Esophagus squamous epithelium (tissue), 5 donors: ENCODE measurements at places on chromosomes 3 and 15.

DNA sequence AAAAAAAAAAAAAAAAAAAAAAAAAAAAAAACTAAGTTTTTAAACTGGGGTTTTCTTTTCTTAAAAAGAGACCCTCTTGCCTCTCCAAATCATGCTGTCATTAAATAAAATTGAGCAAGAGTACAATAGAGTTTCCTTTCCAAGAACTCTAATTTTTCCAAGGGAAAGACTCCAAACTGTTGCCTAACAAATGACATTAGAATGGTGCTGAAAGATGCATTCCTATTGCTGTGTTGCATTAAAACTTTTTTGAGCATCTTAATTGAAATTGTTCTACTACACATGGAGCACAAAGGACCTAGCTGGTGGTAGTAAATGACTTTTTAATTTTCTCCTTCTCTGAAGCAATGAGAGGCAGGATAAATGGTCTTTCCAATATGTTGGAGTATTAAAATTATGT is 469.1 kb upstream of the ARHGEF26 start:
- DNase-seq: no peak

- DNase-seq: no peak
Measured at GRCh38 chr3:156189927-156190326, 69.5 kb downstream of the KCNAB1 start.

DNA sequence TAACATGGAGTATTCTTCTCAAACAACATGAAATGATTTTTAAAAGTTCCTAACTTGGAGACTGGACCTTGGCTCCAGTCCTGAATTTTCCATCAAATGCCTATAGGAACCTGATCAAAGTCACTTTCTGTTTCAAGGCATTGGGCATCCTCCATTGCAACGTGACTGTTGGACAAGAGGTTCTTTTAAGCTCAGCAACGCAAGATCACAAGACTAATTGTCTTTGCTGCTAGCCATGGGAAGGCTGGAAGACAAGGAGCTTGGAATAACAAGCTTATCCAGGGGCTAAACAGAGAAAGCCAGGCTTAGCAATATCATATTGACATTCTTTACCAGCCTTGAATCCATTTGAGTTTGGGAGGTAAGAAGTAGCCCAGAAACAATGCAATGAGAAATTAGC is 48.3 kb downstream of the SST start:
- no peak for DNase-seq

GRCh38 chr3:183823963-183824362 is 1.4 kb downstream of the MAP6D1 start:
- DNase-seq: no peak

GRCh38 chr15:26805470-26805869 is 32.6 kb upstream of the GABRB3 start:
- DNase-seq: no peak

GRCh38 chr3:116707531-116707930 is 2.0 kb upstream of the TUSC7 start:
- DNase-seq: no peak

DNA sequence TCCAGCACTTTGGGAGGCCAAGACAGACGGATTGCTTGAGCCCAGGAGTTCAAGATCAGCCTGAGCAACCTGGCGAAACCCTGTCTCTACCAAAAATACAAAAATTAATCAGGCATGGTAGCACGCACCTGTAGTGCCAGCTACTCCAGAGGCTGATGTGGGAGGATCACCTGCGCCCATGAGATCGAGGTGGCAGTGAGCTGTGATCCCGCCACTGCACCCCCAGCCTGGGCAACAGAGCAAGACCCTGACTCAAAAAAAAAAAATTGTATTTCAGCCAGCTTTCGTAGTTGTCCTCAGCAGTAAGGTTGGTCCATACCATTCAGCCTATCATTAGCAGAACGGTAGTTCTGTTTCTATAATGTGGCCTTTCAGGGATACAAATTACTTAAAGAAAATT is 66.6 kb upstream of the FURIN start:
- no peak for DNase-seq

DNA sequence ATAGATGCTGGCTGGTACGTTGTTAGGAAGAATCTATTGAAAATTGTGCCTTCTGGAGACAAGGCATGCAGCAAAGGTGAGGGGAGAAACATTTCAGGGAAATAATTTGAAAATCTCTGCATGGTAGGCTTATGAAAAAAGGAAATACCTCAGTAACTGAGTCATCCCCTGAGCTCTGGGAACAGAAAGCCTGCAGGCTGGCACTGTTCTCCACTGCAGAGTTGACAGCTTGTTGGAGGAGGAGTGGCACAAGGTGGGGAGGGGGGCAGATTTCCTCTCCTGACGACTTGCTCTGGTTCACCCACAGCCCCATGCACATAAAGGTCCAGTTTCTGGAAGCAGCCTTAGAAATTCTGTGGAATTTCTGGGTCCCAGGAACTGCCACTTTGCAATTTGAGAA is 179.4 kb downstream of the ABHD5 start:
- DNase-seq: no peak

- no peak for DNase-seq
Measured at GRCh38 chr15:39869858-39870515, 50.1 kb downstream of the GPR176 start.

GRCh38 chr15:71465131-71465955 is 345.0 kb upstream of the NR2E3 start:
- no peak for DNase-seq

DNA sequence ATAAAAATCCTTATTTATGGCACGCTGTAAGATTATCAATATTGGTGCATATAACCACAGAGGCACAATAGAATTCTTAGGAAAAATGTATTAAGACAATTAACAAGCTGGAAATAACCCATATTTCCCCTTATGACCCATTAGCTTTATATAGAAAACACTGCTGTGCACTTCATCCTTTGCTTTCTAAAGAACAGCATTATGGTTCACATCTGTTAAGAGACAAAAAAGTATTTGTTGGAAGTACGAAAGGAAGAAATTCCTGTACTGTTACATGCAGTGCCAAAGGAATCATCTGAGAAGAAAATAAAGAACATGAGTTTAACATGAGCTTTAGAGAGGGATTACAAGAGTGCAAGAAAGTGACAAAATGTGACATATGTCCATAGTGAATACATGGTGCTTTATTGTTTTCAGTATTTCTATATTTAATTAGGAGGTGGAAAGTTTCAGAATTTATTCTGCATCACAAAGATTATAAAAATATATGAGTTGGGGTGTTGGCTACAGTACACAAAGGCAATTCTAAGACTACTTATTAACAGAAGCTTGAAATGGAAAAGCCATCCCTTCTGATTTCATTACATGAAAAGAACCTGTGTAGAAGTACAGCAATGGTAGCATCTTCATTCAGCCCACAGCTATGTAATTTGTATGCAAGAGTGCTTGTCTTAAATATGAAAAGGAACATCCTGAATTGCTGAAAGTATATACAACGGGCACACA is 6.8 kb downstream of the UBE3A start:
- DNase-seq: no peak

DNA sequence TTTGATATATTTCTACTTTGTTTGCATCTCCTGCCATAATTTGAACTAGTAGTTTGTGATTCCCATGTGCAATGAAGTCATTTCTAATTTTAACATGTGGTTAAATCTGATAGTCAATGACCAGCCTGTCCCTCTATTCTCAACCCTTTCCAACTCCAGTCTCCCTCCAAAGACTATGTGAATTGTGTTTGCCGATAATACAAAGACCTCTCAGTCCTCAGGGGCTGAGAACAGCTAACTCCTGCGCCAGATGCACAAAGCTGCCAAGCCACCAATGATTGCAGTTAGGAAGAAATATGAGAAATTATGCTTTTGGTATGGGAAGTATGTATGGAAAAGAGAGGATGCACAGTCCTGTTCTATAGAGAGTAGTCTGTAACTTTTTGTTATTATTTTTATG is 54.0 kb downstream of the KCNH8 start:
- DNase-seq: no peak

DNA sequence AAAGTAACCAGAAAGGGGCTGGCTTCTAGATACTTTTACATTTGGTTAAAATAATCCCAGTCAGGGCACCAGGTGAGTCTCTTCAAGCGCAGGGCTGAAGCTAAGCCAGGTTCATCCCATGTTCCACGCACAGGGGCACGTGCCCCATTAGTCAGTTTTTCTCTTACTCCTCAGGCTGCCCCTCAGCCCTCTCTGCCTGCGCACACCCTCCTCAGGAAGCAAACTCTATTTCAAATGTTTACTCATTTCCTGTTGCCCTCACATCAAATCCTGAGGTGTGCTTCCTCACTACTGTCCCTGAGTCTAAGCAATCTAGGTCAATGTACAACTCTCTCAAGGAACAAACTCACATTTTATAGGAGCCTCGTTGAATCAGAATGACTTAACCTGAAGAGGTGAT is 48.5 kb downstream of the THBS1 start:
- no peak for DNase-seq
